ENCODE measurements at places on chromosomes 5 and 9.

- no peak for DNase-seq
Observed at GRCh38 chr5:128015978-128016377, 67.6 kb upstream of the SLC12A2 start.

- no peak for DNase-seq
Observed at GRCh38 chr5:171475596-171475995, 56.1 kb downstream of the FGF18 start.

GRCh38 chr9:126665644-126666035, 51.9 kb downstream of the LMX1B start:
- DNase-seq = no peak

DNA sequence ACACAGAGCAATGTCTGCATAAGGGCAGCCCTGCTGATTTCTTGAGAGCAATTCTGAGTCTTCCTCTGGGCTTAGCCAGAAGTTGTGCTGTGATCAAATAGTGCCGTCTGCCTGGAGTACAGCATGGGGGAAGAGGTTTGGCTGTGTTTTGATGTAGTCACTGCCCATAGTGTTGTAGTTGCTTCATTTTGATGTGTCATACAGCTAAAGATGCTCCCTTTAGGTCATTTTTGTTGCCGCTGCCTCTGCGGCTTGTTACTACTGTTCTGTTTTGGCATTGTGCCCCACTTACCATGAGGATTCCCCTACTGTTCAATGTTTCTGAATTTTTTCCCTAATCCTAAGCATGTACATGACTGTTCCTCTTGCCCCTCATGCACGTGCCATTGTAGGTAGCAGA, 23.0 kb downstream of the SLC36A1 start:
- DNase-seq = no peak

GRCh38 chr5:31029925-31030324, 163.6 kb upstream of the CDH6 start:
- DNase-seq = no peak

DNA sequence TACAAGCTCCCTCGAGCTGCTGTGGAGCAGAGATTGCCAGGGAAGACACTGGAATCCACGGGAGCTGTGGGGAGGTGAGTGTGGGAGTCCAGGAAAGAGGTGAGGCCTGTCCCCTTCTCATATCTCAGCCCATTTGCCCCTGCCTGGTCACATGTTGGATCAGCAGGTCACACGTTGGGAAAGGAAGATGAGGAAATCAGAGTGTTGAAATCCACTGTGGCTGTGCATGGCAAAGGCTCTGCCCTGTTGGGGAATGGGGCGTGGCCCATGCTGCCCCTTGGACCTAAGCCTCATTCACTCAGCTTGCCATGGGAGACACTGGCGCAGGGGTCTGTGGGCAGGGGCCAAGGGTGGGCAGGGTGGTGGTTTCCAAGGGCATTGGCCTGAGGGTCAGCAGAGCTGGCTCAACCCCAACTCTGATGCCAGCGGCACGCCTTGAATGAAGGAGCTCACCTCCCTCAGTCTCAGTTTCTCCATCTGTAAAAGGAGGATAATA, 85.4 kb upstream of the CPEB4 start:
- no peak for DNase-seq

DNA sequence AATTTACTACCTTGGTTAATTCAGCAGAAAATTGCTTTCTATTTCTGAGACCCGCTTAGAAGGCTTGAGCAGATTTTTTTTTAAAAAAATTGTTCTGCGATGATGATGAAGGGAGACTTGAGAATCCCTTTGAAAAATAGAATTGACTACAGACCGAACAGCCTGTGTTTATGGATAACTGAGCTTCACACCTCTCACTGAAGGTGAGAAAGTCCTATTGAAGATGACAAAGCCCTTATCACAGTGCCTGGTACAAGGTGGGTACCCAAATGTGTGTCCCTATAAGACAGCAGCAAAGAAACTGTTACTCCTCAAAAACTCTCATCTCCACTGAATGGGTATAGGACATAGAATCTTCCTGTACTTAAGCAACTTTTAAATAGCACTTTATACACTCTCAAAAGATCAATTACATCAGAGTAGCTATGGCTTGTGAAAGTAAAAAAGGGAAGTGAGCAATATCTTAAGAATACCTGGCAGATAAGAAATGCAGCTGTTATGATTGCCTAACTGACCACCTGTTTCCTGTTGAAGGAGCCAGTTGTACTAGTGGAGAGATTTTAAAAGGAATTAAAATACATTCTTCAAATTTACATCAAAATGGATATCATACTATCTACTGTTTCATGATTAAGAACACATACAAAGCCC, 419.7 kb downstream of the CHSY3 start:
- DNase-seq = no peak

- DNase-seq = no peak
Observed at GRCh38 chr9:72401396-72401795, 36.4 kb upstream of the ZFAND5 start.
